ENCODE measurements at places on chromosomes 7 and 10. TPM values are rescaled to one million over a fixed set of nuclear protein-coding genes. Genes with fewer than 3 reads are reported as not detected.

Gene PRRT4
- 3.5 TPM for total RNA-seq

GRCh38 chr7:95404316-95404865, 8.2 kb upstream of the PON3 start:
- DNase-seq = no peak

DNA sequence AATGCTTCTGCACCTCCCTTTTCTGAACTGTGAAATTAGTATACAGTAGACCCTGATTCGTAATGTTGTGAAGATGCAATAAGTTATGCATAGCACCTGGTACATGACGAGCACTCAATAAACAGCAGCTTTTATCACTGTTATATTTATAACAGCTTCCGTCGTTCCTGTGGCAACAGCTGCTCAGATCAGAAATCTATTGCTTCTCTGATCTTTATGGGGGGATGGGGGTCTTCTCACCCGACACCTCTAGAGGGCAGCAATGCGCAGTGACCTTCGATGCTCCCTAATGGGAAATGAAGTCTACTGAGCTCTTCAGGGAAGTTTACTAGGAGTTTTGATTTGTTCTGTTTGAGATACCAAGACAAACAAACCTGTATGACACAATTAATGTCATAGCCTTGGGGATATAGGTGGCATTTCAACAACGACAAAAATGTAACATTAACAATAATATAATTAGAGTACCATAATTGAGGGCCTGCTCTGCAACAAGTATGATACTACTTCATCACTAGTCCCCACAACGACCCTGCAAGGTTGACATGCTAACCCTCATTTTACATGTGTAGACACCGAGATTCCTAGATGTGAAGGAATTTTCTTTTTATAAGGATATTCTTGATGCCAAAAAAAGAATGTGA, 289.6 kb downstream of the SFMBT2 start:
- DNase-seq = no peak

Gene OR2A42
- total RNA-seq = not detected

DNA sequence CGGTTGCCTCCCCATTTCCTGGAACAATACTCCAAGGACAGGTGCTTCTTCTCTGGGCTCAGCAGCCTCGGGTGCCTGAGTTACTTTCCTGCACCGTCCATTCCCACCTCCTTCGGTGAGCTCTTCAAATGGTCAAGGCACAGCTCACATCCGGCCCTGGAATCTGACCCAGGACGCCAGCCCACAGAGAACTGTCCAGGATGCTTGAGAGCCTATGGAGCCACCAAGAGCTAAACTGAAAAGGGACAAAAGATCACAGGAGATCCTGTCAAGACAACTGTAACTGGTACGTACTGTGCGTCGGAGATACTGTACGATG, 72.5 kb downstream of the CTBP2 start:
- DNase-seq = no peak
